Temporal lobe (tissue), 4 donors: ENCODE measurements at places on chromosomes 7 and 10. TPM values are rescaled to one million over a fixed set of nuclear protein-coding genes. Genes with fewer than 3 reads are reported as not detected.

Gene OR2A1
- under 0.01 TPM for total RNA-seq

Gene GBX1
- not detected for total RNA-seq

Gene EPO
- not detected for total RNA-seq

Gene SLC26A3
- not detected for total RNA-seq

Gene LRRN3
- 87.5 TPM for total RNA-seq

Gene UNC5B
- 4.2 TPM for total RNA-seq

Gene AKR1B15
- total RNA-seq, result not detected

Gene MKX
- 0.49 TPM for total RNA-seq

Gene CASTOR2
- 33.9 TPM for total RNA-seq

Gene MAGI2
- 99.1 TPM for total RNA-seq
